ENCODE measurements at places on chromosomes 11 and 22.

DNA sequence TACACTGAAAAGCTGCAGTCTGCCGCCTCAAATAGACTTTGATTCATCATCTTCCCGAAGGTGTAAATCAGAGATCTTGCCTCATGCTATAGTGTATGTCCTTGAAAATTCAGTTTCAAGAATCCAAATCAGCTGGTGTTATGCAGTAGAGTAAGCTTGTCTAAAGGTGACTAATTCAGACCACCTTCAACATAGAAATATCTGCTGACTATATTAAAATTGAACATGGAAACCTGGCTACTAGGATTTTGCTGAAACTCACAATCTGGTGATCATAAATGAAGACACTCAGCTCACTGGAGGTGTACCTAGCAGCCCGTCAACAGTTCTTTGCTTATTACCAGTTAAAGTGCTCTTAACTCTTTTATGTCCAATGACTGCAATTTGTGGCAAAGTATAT, 266.6 kb downstream of the CADM1 start:
- DNase-seq, result no peak

GRCh38 chr11:12133547-12134235, 23.3 kb downstream of the MICAL2 start:
- no peak for DNase-seq

GRCh38 chr11:111253131-111253530, 7.6 kb downstream of the POU2AF2 start:
- no peak for DNase-seq

- DNase-seq, result no peak
Measured at GRCh38 chr11:122345586-122345985, 229.6 kb upstream of the BLID start.

DNA sequence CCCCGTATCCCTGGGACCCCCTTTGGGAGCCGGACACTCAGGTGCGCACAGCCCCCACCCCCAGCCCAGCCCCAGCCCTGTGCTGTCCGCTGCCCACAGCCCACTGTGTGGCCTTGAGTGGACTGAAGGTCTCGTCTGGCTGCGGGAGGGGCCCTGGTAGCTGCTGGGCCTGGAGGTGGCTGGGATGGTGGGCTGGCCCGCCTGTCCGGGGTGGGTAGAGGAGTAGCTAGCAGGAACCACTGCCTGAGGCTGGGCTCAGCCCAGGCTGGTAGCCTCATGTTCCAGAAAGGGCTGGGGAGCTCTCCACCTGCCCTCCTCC, 4.6 kb upstream of the MUC6 start:
- no peak for DNase-seq

- no peak for DNase-seq
Measured at GRCh38 chr22:25120761-25121212, 78.9 kb upstream of the CRYBB3 start.

- no peak for DNase-seq
Measured at GRCh38 chr22:48945621-48946458, 881.8 kb downstream of the BRD1 start.

DNA sequence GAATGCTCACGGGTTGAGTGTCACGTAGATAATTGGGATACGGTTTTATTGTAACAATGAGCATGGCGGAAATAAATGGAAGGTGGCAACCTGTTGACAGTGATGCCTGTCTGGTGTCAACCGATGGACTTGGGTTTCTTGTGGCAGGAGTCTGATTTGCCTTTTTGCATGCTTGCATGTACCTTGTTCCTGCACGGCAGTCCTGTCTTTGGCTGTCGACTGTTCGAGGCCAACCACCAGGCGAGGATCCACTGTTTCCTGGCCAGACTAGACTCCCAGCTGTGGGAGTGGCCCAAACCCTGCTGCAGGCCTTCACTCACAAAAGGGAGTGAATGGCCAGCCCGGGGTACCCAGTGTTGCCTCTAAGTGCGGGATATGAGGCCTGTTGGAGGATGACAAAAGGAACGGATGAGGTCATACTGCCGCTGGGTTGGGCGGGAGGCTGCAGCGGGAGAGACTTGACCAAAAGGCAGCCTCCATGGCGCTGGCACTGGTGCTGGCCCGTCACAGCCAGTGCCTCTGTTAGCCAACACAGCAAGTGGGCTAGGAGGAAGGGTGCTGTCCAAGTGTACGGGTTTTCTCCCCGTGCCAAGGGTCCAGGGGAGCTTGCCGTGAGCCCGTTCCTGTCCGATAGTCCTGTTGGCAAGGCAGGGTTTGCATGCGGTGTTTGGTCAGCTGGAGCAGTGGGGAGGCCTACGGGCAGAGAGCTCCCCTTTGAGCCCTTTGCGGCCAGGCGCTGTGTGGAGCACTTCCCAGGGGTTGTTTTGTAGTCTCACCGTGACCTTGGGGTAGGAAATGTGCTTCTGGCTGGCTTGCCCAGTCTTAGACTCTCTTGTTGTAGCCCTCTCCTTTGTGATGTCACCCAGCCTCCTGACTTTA, 974 bp downstream of the DGCR8 start:
- DNase-seq, result no peak

DNA sequence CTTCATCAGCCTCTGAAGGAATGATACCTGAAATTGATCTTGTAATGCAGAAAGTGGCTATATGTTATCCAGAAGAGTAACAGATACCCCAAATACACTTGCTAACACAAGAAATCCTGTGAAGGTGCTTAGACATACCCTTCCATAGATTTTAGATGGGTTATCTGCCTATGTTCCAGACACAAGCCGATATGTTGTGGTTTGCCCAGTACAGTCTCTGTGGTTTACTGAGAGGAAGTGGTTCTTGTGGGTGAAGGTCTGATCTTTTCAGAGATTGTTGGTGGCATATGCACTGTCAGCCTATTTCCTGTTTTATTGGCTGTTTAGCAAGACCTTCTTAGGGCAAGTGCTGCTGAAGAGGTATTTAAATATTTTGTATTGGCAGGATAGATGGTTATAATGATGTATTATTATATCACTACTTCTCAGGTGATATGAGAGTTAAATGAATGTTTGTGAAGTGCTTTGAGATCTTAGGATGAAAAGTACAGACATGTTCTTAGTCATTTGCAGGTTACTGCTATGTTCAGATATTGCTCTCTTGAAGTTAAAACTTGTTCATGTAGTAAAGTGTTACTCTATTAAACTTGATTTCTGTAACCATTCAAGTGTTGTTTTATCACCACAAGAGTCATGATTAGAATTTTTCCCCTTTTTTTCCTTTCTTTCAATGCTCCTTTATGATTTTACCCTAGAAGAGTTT, 8.2 kb downstream of the ARHGEF12 start:
- no peak for DNase-seq

DNA sequence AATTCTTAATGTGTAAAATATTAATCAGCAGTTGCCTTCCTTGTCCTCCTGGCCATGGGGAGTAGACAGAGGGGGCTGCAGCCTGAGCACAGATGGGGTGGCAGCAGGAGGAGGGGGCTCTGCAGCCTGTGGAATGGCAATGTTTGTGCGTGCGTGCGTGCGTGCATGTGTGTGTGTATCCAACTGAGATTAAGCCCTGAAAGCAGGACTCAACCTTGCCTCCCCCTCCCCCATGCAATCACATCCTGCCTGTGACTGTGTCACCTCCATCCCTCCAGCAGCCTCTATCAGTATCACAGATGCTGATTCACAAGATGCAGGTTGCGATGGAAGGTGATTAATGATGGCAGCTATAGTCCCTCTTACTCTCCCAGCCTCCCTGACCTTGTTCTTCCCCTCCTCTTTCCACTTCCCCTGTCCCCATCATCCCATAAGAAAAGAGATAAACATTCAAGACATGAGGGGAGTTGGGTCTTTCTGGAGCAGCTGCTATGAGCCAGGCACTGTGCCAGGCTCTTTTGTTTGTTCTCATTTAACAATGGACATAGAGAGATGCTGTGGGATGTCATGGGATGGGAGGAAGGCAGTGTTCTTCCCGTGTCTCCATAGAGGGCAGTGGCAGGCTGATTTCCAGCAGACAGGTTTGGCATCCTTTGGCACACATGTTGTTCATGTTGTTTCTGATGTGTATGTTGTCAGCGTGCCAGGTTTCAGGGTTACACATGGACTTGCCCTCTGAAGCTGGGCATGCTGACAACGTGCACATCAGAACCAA, 43.8 kb upstream of the NECTIN1 start:
- DNase-seq, result no peak

- no peak for DNase-seq
Measured at GRCh38 chr11:72700146-72700545, 25.9 kb upstream of the PDE2A start.

GRCh38 chr22:19962909-19963806, 21.5 kb upstream of the TXNRD2 start:
- no peak for DNase-seq

All from activated naive CD4-positive, alpha-beta T cell treated with anti-CD3 and anti-CD28 coated beads, Interleukin-2, amount 50 U/mL, for 16 hours (primary cell).